IMR-90 (cell line): ENCODE measurements at places on chromosomes 7 and 10. TPM values are rescaled to one million over a fixed set of nuclear protein-coding genes. Genes with fewer than 3 reads are reported as not detected.
A peak's percentile ranks its signal among the peaks of the same experiment; 100 is the strongest.

GRCh38 chr7:150851492-150852370 is 586 bp upstream of the AOC1 start:
- no peak for DNase-seq

DNA sequence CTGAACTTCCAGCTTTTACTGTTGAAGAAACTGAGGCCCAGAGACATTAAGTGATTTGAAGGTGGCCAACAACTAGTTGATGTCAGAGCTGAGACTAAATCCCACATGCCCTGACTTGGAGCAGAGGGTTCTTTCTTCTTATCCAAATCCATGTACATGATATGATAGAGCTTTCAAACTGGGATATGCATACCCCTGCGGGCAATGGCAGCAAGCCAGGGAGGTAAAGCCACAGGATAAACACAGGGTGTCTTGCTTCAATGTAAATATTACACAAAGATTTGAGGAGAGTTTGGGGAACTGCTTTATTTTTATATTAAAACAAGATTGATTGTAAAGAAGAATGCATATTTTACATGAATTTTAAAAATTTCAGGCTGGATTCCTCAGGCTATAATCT is 2.3 kb upstream of the LRRC72 start:
- no peak for DNase-seq

- DNase-seq: peak; percentile 88
These were observed 98.5 kb upstream of the INSIG1 start for GRCh38 chr7:155198901-155199845.

The STRA8 gene
- not detected in 2 replicates for polyA plus RNA-seq

GRCh38 chr10:63819753-63820329 is 298.6 kb downstream of the REEP3 start:
- DNase-seq: peak; percentile 62

GRCh38 chr7:101975046-101975445 is 157.6 kb downstream of the CUX1 start:
- no peak for DNase-seq

GRCh38 chr10:58780476-58780875 is 267.8 kb downstream of the BICC1 start:
- peak; percentile 33 for DNase-seq

GRCh38 chr10:74738985-74739567 is 87.3 kb upstream of the KAT6B start:
- DNase-seq: peak; percentile 16

- DNase-seq: no peak
These were observed 15.0 kb upstream of the STN1 start for GRCh38 chr10:103932971-103933370.

The CCDC136 gene
- polyA plus RNA-seq: 15.1 and 18.0 TPM in 2 replicates

The CHST3 gene
- polyA plus RNA-seq: 8.6 and 9.1 TPM in 2 replicates

DNA sequence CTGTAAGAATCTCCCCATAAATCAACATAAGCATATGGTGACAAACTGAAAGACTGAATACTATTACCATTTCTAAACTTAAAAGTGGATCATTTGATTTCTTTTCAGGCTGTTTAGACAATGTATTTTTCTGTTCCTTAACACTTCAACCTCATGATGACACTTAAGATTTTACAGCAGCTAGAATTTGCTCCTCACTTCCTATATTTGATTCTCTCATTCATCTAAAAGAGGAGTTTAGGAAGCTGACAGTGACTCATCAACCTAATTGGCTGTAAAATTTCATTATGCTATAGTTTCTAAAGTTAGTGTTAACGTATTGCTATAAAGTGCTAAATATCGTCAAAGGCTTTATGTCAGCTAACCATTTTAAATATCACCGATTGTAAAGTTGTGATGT is 478.7 kb downstream of the GRM8 start:
- DNase-seq: no peak

- no peak for DNase-seq
These were observed 73.8 kb upstream of the TMEM140 start for GRCh38 chr7:135074096-135074495.

DNA sequence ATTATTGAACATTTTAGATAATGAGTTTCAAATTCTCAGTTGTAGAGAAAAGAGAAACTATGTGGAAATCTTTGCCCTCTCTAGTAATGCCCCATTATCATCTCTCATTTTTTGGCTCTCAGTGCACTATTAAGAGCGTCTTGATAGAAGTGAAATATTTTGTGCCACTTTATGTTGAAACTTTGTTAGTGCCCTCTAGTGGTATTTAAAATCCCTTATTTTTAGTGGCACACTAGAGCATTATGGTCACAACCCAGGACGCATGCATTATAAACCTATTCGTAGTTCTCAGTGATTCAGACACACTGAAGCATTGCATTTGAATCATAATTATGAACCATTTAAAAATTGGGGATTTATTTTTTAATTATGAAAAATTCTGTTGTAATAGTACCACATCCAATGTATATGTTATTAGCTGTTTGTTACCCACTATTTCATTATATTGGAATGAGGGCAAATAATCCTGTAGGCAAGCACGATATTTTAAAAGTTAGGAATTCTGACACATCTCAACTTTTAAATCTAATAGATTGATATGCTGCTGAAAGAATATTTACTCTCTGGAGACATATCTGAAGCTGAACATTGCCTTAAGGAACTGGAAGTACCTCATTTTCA is 21.9 kb downstream of the PDCD4 start:
- peak; percentile 46 for DNase-seq

- no peak for DNase-seq
These were observed 18.6 kb upstream of the ASCC1 start for GRCh38 chr10:72234560-72235095.

The SHTN1 gene
- 1.9 and 2.3 TPM in 2 replicates for polyA plus RNA-seq

DNA sequence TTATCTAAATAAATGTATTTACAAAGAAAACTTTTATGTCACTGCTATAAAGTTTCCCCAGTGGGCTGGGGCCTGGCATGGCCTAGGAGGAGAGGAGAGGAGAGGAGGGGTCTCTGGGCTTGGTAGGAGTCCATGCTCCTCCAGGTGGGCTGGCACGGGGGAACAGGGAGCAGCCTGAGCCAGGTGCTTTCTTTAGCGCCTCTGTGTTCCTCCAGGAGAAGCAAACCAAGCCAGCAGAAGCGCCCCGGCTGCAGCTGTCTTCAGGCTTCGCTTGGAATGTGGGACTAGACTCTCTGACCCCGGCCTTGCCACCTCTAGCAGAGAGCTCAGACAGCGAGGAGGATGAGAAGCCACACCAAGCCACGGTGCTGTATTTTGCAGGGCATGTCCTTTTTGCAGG is 10.6 kb downstream of the CALHM2 start:
- no peak for DNase-seq

The ADAM8 gene
- polyA plus RNA-seq: 0.74 and 0.90 TPM in 2 replicates

DNA sequence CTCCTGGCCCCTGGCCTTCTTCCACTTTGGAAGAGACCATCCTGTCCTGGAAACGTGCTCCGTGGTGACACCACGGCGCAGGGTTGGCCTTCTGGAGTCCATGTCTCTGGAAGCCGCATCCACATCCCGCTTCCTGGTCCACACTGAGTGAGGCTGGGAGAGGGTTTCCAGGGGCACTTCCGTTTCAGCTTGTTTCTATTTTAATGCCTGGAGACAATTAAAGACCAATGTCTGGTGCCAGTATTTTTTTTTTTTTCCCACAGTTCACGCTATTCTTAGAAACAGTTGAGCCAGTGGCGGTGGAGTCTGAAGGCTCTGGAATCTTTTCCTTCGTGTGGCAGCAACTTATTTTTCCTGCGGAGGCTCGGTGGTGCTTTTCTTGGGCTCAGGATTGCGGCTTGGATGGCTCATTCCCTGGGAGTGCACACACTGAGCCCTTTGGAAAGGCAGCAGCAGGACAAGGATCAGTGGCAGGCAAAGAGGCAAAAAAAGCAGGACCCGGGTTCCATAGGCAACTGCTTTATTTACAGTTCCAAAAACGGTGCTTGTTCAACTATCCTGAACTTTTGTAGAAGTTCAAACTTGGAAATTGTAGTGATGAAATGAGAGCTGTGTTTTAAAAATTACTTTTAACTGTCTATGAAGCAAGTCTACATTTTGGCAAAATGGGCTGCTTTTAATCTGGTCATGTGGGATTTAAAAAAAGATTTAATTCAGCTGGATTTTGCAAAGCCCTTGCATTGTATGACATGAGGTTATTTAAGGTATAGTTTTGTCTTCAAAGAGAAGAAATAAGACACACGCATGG is 202.8 kb downstream of the BAMBI start:
- no peak for DNase-seq

DNA sequence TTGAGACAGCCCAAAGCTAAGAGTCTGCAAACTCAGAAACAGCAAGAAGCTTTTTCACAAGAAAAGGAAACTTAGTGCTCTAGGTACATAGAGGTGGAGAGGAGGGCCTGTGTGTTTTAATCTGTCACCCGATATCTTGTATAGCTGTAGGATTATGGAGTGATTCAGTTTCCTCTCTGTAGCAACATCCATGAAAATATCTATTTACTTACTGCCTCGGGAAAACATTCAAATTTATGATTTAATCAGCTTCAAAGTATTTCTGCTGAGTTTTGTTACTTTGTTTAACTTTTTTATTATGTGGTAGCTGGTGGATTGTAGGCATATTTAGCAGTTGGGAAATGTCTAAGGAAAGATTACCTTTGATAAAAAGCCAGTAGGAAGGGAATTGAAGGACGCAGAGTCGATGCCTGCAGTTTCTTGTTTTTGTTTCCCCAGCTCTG is 292.0 kb downstream of the CCDC3 start:
- DNase-seq: peak; percentile 71

GRCh38 chr10:30116041-30116491 is 56.7 kb upstream of the JCAD start:
- DNase-seq: no peak

DNA sequence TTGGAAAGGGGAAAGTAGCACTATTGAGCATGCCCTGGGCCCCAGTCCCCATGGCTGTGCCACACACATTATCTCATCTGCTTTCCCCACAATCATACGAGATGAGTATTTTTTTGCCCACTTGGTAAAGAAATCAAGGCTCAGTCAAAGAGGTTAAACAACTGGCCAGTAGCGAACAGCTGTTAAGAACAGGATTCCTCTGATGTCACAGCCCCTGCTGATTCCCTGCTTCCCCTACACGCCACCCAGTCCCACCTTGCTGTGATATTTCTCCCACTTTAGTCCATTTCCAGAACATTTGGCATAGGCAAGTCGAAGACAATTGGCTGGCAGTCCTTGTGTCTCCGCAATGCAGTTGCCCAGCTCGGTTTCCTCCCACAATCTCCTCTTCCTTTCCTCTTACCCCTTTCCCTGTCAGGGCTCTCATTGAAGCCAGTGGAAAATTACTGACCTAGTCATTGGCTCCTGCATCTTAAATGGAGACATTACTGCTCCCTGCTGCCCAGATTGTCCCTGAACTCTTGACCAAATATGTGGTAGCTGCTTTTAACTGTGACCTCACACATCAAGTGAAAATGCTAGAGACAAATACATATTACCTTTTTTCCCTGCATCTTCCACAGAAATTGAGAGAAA is 56.5 kb upstream of the EEPD1 start:
- no peak for DNase-seq

GRCh38 chr10:4397337-4397736 is 428.7 kb upstream of the AKR1E2 start:
- no peak for DNase-seq

- no peak for DNase-seq
These were observed at the start of gene GRID1 for GRCh38 chr10:86366033-86366901. TSS of gene GRID1 (minus strand) at chr10:86366795.

DNA sequence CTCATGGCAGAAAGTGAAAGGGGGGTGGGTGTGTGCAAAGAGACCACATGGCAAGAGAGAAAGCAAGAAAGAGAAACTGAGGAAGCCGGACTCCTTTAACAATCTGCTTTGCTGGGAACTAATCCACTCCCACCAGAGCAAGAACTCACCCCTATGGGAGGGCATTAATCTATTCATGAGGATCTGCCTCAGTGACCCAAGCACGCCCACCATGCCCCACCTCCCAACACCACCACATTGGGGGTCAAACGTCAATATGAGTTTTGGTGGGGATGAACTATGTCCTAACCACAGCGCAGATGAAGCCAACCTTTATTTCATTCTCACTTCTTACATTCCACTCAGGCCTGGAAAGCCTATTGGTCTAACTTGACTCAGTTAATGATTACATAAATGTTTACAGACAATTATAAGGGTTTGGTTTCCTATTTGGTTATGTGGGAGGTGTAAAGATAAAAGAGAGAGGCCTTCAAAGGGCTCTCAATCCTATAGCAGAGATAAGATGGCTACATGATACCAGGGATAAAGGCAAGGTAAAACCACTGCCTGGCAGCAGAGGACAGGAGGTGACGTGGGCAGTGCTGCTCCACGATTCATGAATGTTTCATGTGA is 601.8 kb downstream of the PARD3 start:
- no peak for DNase-seq

The SEMA3D gene
- 2.7 and 2.9 TPM in 2 replicates for polyA plus RNA-seq

- DNase-seq: no peak
These were observed 202.1 kb downstream of the USP6NL start for GRCh38 chr10:11409357-11409756.

DNA sequence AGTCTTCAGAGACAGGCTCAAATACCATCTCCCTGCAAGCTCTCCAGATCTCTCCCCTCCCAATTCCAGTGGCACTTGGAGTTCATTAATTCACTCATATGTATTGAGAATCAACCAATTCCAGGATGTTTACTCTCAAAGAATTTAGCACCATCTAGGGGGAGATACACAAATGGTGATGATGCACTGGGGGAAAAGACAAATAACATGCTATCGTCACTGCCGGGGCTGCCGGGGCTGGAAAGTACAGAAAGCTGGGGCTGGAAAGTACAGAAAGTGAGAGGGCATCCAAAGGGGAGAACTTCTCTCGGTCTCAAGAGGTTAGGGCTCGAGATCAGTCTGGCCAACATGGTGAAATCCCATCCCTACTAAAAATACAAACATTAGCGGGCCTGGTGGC is 118.7 kb downstream of the MKX start:
- DNase-seq: no peak

DNA sequence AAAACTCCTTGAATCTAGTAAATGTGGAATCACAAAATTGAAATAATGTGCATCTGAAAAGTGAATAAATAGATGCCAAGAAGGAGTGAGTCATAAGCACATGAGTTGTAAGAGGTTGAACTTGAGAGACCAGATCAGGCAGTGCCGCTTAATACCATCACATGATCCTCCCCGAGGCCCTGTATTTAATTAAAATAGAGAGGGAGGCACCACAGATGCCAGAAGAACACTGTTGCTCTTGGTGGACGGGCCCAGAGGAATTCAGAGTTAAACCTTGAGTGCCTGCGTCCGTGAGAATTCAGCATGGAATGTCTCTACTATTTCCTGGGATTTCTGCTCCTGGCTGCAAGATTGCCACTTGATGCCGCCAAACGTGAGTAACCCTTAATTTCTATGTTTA is at the start of gene GPNMB:
TSS of gene GPNMB (plus strand) at position 221 of the 400 bp plus-strand sequence. CDS start at position 304, 83 bp downstream.
- DNase-seq: peak; percentile 58

- no peak for DNase-seq
These were observed 19.6 kb upstream of the EFCAB10 start for GRCh38 chr7:105600720-105601550.

GRCh38 chr7:138625084-138625848 is 75.9 kb downstream of the SVOPL start:
- no peak for DNase-seq
